CD4-positive, alpha-beta T cell (primary cell): ENCODE measurements at places on chromosomes 12 and 14.

DNA sequence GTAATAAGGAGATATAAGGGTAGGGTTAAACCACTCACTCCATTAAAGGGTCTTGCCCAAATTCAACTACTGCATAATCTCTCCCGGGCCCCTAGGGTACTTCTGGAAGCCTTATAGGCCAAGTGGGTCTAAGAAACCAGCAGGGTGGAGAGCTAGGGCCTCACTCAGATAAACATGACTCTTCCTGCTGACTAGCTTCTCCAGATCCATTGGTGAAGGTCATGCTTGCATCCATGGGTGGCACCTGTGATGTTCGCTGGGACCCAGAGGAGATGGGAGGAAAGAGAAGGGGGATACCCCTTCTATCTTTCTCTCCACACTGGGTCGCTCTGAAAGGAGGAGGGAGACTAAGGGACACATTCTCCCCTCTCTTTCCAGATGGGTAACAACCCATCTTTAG is 36.1 kb upstream of the HIGD1C start:
- no peaks in the 10 kb centered on the region for H3K27me3 ChIP-seq
- no peak overlapping the region for H3K4me3 ChIP-seq
- no peak overlapping the region for H3K27ac ChIP-seq
- DNase-seq, result no peak
- H3K4me1 ChIP-seq, result no peaks in the 10 kb centered on the region

DNA sequence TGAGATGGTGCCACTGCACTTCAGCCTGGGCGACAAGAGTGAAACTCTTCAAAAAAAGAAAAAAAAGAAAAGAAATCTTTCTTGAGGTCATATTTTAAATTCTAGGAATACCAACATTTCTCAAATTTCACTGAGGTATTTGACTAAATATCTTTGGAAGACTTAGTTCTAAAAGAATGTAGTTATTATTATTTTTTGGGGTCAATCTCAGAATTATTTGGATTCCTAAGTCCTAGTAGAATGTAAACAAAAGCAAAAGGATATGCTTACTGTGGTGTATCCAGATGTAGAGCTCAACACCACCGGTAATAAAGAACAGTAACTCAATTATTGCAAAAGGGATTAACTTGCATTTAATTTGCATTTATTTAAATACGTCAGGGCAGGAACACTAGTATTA is 25.0 kb downstream of the PRICKLE1 start:
- DNase-seq, result no peak
- no peak overlapping the region for H3K4me3 ChIP-seq
- no peaks in the 10 kb centered on the region for H3K27me3 ChIP-seq
- H3K4me1 ChIP-seq, result no peaks in the 10 kb centered on the region
- H3K27ac ChIP-seq, result no peak overlapping the region
- H3K36me3 ChIP-seq, result no peaks in the 10 kb centered on the region

- no peak overlapping the region for H3K27ac ChIP-seq
- no peaks in the 10 kb centered on the region for H3K4me1 ChIP-seq
- H3K36me3 ChIP-seq, result peaks cover 86% of the 10 kb centered on the region
- no peaks in the 10 kb centered on the region for H3K27me3 ChIP-seq
- DNase-seq, result no peak
Measured at GRCh38 chr12:132739600-132740312, 21.9 kb downstream of the ANKLE2 start.

GRCh38 chr14:72675126-72675525 is 218.8 kb downstream of the DPF3 start:
- H3K36me3 ChIP-seq, result no peaks in the 10 kb centered on the region
- DNase-seq, result no peak
- H3K4me1 ChIP-seq, result no peaks in the 10 kb centered on the region
- H3K27ac ChIP-seq, result no peak overlapping the region

DNA sequence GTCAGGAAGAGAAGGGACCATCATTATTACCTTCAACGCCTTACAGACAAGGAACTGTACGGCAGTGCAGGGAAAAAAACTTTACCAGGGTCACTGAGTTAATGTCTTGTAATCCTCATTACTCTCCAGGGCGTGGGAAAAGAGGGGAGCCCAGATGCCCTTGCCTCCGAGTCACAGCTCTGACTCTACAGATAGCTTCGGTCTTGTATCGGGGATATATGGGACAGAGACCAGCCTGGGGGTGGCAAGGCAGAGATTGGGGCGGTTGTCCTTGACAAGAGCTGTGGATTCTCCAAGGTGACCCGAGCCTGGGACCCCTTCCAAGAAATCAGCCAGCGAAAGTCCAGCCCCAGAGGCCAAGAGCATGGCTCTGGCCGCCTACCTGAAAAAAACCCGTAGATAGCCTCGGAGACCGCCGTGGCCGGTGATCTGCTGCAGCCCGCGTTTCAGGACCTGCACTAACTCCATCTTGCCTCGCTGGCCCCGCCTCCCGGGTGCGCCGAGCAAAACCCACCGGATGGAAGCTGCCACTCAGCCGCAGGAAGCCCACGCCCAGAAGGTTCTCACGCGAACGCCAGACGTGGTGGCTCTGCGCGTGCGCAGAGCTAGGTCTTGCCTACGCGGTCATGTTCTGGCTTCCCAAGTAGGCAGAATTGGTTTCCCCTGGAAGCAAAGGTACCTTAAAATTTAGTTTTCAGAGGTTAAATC is at the start of gene NDUFA12:
NDUFA12 (minus strand) TSS at position 485 of the 708 bp plus-strand sequence; CDS start at position 468, 17 bp downstream.
- H3K36me3 ChIP-seq, result peaks cover 18% of the 10 kb centered on the region
- peaks cover 29% of the 10 kb centered on the region for H3K4me1 ChIP-seq
- peak; percentile 93 for DNase-seq
- no peaks in the 10 kb centered on the region for H3K27me3 ChIP-seq
- peak within 1 kb of the TSS; percentile 66 for H3K27ac ChIP-seq

DNA sequence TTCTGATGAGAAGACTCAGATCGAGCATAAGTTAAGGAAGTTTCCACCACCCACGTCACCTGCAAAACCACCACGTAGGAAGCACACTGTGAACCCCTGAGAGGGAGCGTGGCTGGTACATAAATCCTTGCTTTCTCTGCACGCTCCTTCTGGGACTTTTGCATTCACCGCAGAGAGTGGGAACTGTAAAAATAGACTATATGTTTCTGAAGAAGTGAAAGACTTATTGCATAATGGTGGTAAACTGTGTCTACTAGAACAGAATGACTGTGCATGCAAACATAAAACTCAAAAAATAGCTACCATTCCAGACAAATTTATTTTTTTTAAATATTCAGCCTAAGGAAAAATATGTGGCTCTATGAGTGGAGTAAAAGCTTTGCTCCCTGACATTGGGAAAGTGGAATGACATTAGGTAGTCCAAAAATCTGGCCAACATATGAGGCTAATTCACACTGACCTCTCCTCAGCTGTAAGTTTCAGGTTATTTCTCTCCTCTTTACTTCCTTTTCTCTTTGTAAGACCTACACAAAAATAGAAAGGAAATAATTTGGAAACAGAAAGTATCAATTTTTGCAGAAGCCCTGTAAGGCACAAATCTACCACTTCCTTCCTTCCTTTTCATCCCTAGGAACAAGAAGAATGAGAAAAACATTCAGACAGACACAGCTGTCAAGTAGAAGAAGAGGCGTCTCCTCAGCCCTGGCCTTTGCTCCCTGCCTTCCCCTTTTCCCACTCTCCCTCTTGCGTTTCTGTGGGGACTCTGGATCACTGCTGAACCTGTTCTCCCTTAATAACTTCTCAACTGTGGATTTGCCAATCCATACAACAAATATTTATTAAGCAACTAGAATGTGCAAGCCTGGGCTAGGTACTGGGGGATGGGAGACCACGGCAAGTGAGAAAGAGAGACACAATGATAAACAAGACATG is 264.3 kb upstream of the FOXN3 start:
- peak; percentile 69 for DNase-seq
- peaks cover 30% of the 10 kb centered on the region for H3K4me1 ChIP-seq
- no peaks in the 10 kb centered on the region for H3K36me3 ChIP-seq
- H3K27me3 ChIP-seq, result no peaks in the 10 kb centered on the region

- H3K27me3 ChIP-seq, result no peaks in the 10 kb centered on the region
- peaks cover 64% of the 10 kb centered on the region for H3K4me1 ChIP-seq
- H3K27ac ChIP-seq, result no peak overlapping the region
- DNase-seq, result no peak
Measured at GRCh38 chr14:69675877-69676416, 64.6 kb downstream of the SUSD6 start.

GRCh38 chr14:100955201-100955600 is 51.7 kb upstream of the RTL1 start:
- no peak overlapping the region for H3K27ac ChIP-seq
- no peaks in the 10 kb centered on the region for H3K36me3 ChIP-seq
- H3K4me3 ChIP-seq, result no peak overlapping the region
- H3K4me1 ChIP-seq, result no peaks in the 10 kb centered on the region
- DNase-seq, result no peak
- peaks cover 3% of the 10 kb centered on the region for H3K27me3 ChIP-seq

GRCh38 chr14:54532111-54533012 is 22.7 kb downstream of the CGRRF1 start:
- no peak for DNase-seq
- H3K4me3 ChIP-seq, result no peak overlapping the region
- peaks cover 17% of the 10 kb centered on the region for H3K36me3 ChIP-seq
- no peak overlapping the region for H3K27ac ChIP-seq
- H3K27me3 ChIP-seq, result no peaks in the 10 kb centered on the region
- H3K4me1 ChIP-seq, result no peaks in the 10 kb centered on the region

DNA sequence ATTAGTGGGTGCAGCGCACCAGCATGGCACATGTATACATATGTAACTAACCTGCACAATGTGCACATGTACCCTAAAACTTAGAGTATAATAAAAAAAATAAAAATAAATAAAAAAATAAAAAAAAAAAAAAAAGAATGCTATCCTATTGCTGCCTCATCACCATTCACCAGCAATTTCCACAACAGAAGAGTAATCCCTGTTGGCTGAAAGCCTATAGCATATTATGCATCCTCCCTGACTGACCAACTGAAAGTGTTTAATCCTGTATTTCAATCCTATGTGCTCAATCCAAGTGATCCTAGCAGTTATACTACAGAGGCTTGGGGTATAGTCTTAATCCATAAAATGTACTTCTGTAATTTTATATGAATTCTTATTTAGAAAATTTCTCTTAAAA is 18.5 kb downstream of the DICER1 start:
- H3K27me3 ChIP-seq, result no peaks in the 10 kb centered on the region
- no peak for DNase-seq
- H3K4me1 ChIP-seq, result peaks cover 3% of the 10 kb centered on the region
- no peaks in the 10 kb centered on the region for H3K36me3 ChIP-seq
- H3K27ac ChIP-seq, result no peak overlapping the region

GRCh38 chr14:75025082-75025481 is 22.4 kb downstream of the EIF2B2 start:
- no peak overlapping the region for H3K4me3 ChIP-seq
- H3K4me1 ChIP-seq, result no peaks in the 10 kb centered on the region
- H3K36me3 ChIP-seq, result peaks cover 35% of the 10 kb centered on the region
- no peaks in the 10 kb centered on the region for H3K27me3 ChIP-seq

DNA sequence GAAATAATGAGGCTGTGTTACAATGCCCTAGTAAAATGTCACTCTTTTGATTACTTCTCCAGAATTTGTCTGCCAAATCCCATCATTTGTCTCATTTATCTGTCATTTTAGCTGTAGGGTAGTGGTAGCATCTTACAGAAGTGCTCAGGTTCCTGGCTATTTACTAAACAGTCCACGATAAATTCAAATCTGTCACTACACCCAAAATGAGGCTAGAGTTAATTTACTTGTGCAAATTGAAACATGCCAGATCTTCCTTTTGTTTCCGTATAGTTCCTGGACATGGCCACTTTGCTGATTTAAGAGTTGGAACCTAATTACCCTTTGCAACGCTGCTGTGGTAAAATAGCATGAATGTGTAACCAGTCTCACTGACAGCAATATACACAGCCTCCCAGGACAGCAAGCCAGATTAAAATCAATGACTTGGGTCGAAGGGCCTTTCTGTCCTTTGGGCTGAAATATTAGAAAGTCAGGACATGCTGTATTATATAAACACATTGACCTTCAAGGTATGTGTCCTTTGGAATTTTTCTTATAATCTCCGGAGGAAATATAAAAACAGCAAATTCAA is 485.4 kb downstream of the MDGA2 start:
- no peak overlapping the region for H3K4me3 ChIP-seq
- no peaks in the 10 kb centered on the region for H3K4me1 ChIP-seq
- no peaks in the 10 kb centered on the region for H3K27me3 ChIP-seq
- no peak for DNase-seq

DNA sequence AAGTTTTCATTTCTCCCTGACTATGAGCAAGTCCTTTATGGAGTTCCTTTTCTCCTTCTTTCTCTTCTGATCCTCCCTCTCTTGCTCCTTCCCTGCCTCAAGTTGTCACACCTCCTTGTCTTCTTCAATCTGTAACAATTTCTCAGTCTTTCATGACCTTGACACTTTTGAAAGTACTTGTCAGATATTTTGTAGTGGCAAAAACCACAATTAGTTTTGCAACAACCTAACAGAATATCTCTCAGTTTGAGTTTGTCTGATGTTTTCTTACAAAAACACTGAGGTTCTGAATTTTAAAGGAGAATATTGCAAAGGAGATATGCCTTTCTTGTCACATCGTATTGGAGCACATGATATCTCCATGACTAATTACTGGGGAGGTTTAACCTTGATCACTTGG is 4.1 kb upstream of the CRADD start:
- no peak for DNase-seq
- peaks cover 14% of the 10 kb centered on the region for H3K4me1 ChIP-seq
- peaks cover 7% of the 10 kb centered on the region for H3K27me3 ChIP-seq
- no peaks in the 10 kb centered on the region for H3K36me3 ChIP-seq
- H3K27ac ChIP-seq, result no peak overlapping the region

DNA sequence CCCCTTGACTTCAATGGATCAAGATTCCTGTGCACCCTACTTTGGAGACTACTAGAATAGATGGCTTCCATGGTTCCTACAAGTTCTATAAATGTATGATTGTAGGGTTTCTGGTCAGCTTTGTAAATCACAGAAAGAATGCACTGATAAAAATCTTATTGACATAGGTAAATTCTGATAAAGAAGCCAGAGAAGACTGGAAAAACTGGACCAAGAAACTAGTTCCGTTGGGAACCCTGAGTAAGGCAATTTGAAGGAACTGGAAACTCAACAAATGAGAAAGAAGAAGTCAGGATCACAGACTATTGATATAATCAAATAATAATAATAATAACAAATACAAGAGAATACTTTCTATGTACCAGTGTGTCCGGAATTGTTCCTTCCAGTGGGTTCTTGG is 15.4 kb upstream of the MGST1 start:
- no peak overlapping the region for H3K4me3 ChIP-seq
- no peaks in the 10 kb centered on the region for H3K36me3 ChIP-seq
- H3K27ac ChIP-seq, result no peak overlapping the region
- no peaks in the 10 kb centered on the region for H3K27me3 ChIP-seq
- H3K4me1 ChIP-seq, result no peaks in the 10 kb centered on the region
